Activated CD8-positive, alpha-beta memory T cell treated with anti-CD3 and anti-CD28 coated beads for 1 hour (primary cell): ENCODE measurements at places on chromosomes 5 and 9.

DNA sequence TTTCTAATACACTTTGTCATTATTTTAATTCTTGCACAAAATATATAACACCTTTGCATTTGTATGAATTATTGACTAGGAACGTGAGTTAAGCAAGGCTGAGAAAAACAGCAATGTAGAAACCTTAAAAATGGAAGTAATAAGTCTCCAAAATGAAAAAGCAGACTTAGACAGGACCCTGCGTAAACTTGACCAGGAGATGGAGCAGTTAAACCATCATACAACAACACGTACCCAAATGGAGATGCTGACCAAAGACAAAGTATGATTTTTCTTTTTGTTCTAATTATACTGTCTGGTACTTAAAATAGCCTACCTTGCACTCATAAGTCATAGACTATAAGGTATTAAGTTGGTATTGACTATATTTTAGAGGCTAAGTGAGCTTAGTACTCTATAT, 34.4 kb downstream of the RAD50 start:
- DNase-seq, result no peak

DNA sequence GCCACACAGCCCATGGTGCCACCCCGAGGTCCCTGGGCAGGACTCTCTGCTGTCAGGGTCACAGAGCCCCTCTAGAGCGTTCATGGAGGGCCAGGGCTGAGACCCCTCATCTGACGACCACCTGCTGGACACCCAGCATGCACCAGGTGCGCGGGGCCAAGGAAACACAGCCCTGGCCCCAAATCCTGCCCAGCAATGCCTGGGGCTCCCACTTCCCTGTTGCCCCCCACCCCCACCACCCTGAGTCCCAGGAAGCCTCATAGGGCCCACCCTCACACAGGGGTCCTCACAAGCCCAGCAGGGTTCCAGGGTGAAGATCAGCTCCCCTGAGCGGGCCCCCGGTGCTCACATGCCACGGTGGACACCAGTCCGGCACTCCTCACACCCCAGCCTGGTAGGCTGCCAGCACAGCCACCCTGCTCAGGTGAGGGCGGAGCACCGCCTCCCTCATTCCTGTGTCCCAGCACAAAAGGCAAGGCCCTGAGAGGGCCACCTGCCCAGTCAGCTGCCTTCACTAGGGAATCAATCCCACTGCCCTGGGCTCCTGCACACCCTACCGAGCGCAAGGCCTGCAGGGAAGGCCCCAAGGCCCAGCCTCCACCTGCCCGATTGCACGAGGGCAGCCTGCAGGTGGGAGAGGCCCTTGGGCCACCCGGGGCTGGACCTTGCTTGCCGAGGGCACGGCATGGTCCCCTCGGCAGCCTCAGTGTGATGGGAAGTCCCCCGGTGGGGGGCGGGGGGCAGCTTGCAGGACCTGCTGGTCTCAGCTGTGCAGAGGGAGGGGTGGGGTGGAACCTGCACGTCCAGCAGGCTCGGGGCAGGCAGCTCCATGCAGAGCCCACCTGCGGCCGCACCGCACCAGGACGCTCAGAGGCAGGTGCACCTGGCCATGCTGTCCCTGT, 56.4 kb upstream of the UBAC1 start:
- no peak for DNase-seq

DNA sequence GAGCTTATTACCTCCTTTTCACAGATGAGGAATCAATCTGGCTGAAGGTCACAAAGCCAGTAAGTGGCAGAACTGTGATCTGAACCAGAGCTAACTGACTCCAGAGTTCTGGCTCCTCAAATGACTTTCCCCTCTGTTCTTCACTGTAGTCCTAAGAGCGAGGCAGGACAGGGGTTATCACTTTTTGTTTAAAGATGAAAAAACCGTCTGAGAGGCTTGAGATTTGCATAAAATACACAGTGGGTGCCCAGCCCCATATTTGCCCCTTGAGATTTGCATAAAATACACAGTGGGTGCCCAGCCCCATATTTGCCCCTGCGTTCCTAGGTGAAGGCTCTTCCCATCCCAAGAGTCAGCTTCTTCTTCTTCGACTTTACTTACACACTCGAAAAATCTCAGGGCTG, 667 bp downstream of the FBXO10 start:
- no peak for DNase-seq

DNA sequence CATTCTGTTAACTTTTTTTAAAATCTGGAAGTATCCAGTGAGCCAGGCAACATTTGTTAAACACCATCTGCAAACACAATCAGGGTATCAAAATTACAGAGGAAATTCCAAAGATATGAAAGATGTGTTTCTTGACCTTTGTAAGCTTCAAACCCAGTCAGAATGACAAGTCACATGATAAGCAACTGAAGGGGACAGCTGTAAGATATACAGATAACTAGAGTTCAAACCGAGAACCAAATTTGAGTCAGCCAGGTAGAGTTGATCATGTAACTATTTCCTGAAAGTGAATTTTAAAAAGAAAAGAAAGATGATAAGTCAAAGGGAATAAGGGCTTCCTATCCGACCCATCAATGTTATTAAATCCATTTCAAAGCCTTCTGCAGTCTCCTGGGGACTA, 196.2 kb downstream of the DEPDC1B start:
- DNase-seq, result no peak

DNA sequence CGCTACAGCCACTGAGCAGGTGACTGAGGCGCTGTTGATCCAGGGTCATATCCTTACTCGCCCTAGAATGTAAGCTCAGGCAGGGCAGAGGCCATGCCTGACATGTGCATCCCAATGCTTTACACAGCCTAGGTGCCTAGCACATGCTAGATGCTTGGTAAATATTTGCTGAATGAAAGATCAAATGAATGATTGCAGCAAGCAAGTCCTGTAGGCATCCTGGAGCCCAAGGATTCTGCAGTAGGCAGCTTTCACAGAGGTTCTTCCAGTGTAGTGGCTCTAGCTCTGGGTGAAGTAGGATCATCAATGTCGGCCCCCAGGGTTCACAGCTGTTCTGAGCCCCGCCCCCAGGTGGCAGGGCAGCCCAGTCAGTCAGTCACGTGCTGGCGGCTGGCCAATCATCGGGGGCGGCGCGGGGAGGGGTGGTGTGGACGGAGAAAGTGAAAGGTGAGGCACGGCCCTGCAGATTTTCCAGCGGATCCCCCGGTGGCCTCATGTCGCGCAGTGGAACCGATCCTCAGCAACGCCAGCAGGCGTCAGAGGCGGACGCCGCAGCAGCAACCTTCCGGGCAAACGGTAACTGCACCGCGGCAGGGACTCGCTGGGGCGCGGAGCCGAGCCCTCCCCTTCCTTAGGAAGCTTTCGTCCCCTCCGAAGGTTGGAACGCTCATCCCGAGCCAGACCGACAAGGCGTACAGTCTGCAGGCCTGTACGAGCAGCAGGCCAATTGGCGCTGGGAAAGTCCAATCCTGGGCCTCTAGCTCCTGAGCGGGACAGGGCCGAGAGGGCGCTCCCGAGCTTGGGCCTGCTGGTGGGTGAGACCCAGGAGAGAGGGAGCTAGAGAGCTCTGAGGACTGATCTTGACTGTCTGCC, at the start of gene GALT:
Gene GALT (plus strand): TSS at position 465 of the 873 bp plus-strand sequence. CDS start 30 bp downstream, at position 495.
- peak; percentile 96 for DNase-seq

DNA sequence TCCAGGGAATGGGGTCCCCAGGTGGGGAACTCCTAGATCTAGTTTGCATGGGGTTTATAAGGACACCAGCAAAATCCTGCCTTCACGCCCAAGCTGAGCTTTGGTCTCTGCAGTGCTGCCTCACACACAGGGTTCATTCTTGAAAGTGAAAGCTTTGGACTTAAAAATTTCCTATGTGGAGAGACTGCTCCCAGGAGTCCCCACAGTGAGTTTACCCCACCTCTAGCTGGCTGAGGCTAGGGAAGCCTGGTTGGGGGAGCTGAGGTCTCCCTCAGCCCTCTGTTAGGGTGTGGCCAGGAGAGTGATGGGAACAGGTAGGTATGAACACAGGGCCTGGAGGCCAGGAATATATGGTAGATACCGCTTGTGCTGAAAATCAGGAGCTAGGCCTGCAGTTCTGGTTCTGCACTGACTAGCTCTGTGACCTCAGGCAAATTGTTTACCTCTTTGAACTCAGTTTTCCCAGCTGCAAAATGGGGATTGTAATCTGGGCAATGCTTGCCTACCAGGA, 41.5 kb upstream of the LARP1 start:
- DNase-seq, result no peak

- no peak for DNase-seq
These were observed 401.4 kb upstream of the IRX1 start for GRCh38 chr5:3194271-3194670.

DNA sequence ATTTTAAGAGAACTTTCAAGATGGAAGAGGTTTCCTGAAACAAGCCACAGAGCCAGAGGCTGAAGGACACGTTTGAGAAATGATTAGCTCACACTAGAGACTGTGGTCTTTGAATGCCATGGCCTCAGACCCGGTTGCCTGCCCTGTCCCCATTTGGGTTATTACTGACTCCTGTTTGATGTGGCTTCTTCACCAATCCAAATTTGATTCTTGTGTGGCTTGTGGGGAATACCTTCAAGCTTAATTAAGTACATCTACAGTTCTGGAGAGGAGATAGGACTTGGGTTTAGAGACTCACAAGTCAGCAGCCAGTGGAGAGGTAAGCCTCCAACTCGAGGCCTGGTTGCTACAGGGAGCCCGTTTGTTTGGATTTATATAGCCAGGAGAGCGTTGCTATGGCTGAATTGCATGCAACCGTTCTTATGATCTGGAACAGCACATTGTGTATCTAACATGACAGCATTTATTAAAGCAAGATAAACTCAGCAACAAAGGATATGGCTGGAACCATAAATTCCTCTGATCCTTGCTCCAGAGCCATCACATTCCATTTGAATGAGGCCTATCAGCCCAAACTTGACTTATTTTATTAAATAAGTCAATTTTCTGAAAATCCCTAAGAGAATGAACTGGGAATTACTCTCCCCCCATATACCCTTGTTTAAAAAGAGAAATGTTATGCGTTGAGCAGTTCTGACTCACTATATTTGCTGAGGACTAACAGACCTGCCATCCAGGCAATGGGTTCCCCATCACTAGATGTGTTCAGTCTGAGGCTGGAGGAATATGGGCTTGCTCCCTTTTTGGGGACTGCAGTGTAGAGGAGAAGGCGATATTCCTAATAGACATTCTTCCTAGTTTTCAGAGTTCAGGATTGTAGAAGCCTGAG, 88.4 kb upstream of the TNFSF8 start:
- no peak for DNase-seq

GRCh38 chr5:58979090-58979489, 396.2 kb downstream of the RAB3C start:
- no peak for DNase-seq

DNA sequence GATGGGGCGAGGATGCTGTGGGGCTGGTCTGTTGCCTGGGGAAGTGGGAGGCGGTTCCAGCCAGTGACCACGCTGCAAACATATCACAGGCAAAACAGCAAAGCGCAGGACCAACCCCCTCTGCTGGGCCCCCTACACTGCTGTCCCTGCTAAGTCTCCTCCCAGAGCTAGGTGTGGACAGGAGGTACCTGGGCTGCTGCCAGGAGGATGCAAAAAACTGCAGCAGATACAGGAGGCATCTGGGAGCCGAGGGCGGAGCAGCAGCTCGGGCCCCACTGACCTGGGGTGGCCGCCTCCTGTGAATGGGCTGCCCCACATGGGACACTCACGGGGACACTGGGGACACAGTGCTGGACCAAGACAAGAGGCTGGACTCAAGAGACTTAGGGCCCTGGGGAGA, 48.0 kb upstream of the PHYKPL start:
- DNase-seq, result no peak

DNA sequence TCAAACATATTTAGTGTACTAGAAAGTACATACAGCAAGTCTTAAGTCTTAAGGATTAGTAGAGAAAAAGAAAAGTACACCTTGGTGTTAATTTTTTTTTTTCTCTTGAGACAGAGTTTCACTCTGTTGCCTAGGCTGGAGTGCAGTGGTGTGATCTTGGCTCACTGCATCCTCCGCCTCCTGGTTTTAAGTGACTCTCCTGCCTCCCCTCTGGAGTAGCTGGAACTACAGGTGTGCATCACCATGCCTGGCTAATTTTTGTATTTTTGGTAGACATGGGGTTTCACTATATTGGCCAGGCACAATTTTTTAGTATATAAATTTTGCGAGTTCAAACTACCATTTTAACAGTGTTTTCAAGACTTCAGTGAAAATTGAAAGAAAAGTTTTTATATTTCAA, 1941.1 kb upstream of the CDH6 start:
- no peak for DNase-seq

DNA sequence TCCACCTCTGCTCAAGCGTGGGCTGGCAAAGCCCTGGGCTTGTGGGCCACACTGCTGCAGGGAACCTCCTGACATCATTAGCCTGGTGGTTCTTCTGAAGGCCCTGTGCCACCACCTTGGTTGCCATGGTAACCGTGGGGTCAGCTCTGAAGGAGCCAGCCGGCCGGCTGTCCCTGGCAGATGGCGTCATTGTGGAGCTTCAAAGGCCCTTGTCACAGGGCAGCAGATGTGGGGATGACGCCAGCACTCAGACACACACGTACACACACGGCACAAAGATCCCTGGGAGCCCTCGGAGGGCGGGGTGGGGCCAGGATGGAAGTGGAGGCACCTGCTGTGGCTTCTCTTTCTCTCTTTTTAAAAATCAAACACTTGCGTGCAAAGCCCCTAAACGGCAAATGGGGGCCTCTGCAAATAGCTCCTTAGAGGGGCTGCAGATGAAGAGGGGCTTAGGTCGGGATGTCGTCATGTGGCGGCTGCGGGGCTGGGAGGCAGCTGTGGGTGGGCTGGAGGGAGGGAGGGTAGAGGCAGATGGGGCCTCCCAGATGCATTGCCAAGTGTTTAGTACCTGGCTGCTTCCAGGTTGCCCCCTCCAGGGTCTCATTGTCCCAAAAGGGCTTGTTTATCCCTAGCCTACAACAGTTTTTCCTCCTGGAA, 19.5 kb upstream of the RPL26L1 start:
- no peak for DNase-seq

- no peak for DNase-seq
These were observed 4.7 kb upstream of the TGFBI start for GRCh38 chr5:136023958-136024541.

- no peak for DNase-seq
These were observed 16.8 kb downstream of the SERINC5 start for GRCh38 chr5:80238778-80239679.

DNA sequence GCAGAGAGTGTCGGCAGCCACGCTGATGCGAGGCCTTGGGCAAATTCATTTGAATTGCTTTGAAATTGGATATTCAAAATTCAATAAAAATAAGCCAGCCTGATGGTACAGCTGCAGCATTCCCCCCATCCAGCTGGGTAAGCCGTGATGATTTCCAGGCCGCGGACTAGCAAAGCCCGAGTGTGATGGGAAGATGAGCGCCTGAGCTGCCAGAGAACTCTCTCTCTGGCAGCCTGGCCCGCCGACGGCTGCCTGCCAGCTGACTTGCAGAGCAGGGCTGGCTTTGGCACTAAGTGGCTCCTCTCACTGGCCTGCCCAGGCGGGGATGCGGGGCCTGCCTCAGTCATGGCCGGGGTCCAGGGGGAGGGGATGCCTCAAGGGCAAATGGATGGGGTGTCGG, 268.3 kb upstream of the WWC1 start:
- no peak for DNase-seq
